Gastroesophageal sphincter (tissue), 4 donors: ENCODE measurements at places on chromosomes 12 and 14. TPM values are rescaled to one million over a fixed set of nuclear protein-coding genes. Genes with fewer than 3 reads are reported as not detected.

The AP1G2 gene
- 21.3 TPM for total RNA-seq

The PKP2 gene
- total RNA-seq, result 3.3 TPM

The GALNT4 gene
- 10.8 TPM for total RNA-seq

The PYGL gene
- 39.7 TPM for total RNA-seq

The GLI1 gene
- 0.15 TPM for total RNA-seq

The CPM gene
- total RNA-seq, result 53.5 TPM

The CCDC85C gene
- 14.0 TPM for total RNA-seq

The CEBPE gene
- total RNA-seq, result not detected
